Aorta (tissue), 5 donors: ENCODE measurements at places on chromosomes 12 and 14. TPM values are rescaled to one million over a fixed set of nuclear protein-coding genes. Genes with fewer than 3 reads are reported as not detected.

DNA sequence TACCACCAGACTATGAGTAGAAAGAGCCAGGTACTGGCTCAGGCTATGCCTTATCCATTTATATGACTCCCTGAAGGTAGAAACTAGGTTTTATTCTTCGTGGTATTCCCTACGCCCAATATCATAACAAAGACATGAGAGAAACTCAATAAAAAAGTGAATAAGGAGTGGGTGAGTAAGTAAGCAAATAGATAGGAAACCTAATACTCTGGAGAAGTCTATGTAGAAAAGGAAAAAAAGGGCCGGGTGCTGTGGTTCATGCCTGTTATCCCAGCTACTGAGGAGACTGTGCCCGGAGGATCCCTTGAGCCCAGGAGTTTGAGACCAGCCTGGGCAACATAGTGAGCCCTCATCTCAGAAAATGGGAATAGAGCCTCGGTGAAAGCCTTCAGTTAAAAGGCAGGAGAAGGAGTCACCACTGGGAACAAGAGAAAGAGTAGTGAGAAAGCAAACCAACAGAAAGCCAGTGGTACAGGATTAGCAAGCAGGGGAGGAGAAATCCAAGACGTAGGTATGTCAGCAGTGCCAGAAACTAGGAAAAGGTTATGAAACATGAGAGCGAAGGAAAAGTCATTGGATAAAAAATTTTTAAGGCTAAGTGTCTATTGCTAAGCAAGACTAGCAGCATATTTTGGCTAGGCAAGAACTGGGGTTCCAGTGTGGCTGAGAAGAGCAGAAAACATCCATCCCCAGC, 6.0 kb upstream of the OR6J1 start:
- no peak overlapping the region for H3K4me3 ChIP-seq
- H3K4me1 ChIP-seq = no peaks in the 10 kb centered on the region
- no peaks in the 10 kb centered on the region for H3K27me3 ChIP-seq
- H3K36me3 ChIP-seq = no peaks in the 10 kb centered on the region

Gene PCNX1
- total RNA-seq = 72.8 TPM

Gene TDG
- 20.4 TPM for total RNA-seq

GRCh38 chr14:68306934-68307789, 485.7 kb downstream of the ZFP36L1 start:
- peak overlapping the region; percentile 76 for H3K27ac ChIP-seq
- no peak for DNase-seq
- H3K27me3 ChIP-seq = no peaks in the 10 kb centered on the region
- H3K4me1 ChIP-seq = no peaks in the 10 kb centered on the region
- H3K4me3 ChIP-seq = no peak overlapping the region

- no peak overlapping the region for H3K4me3 ChIP-seq
- DNase-seq = no peak
- no peaks in the 10 kb centered on the region for H3K27me3 ChIP-seq
- no peak overlapping the region for H3K27ac ChIP-seq
These were observed 28.1 kb downstream of the KLHDC2 start for GRCh38 chr14:49796025-49796424.

- no peaks in the 10 kb centered on the region for H3K36me3 ChIP-seq
- H3K4me3 ChIP-seq = no peak overlapping the region
- H3K27me3 ChIP-seq = no peaks in the 10 kb centered on the region
These were observed 171.8 kb downstream of the DUSP6 start for GRCh38 chr12:89180496-89180895.

Gene KITLG
- total RNA-seq = 6.5 TPM

DNA sequence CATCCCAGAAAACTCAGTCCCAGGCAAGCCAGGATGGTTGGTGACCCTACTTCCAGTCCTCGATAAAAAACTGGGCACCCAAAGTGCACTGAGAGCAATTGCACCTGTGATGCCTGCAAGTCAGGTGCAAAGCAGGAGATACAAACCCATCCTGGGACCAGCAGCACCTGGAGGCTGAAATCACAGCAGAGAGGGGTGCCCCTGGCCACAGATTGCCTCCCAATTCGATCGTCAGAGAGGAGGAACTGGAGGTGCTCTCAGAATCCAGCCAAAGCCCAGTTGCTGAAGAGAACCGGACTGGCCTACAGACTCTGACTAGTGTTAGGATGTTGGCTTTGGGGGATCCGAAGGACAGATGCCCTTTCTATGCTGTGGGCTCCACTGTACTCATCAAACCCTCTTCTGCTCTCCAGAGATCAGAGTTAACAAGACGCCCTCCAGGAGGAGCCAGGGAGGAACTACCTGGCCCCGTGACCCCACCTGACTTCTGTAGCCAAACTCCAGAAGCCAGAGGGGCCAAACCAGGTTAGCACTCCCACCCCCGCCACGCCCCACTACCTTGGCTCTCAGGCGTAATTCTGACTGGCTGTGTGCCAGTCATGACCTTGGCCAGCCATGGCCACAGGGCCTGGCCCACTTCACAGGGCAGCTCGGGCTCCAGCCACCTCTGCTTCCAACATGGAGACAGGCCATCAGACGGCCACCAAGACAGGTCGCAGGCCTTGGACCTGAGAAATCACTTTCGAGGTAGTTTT, 284.5 kb upstream of the RTL1 start:
- no peak overlapping the region for H3K4me3 ChIP-seq
- no peaks in the 10 kb centered on the region for H3K36me3 ChIP-seq
- no peaks in the 10 kb centered on the region for H3K27me3 ChIP-seq
- no peaks in the 10 kb centered on the region for H3K4me1 ChIP-seq
- DNase-seq = no peak

GRCh38 chr12:4275870-4276301, 2.3 kb downstream of the CCND2 start:
- DNase-seq = no peak
- H3K4me3 ChIP-seq = peak overlapping the region; percentile 75
- H3K27me3 ChIP-seq = no peaks in the 10 kb centered on the region
- H3K4me1 ChIP-seq = no peaks in the 10 kb centered on the region

GRCh38 chr12:56103066-56103711, 1.2 kb upstream of the PA2G4 start:
- no peak for DNase-seq
- H3K27me3 ChIP-seq = no peaks in the 10 kb centered on the region
- H3K36me3 ChIP-seq = peaks cover 4% of the 10 kb centered on the region
- peaks cover 9% of the 10 kb centered on the region for H3K4me1 ChIP-seq

Gene KRT78
- total RNA-seq = not detected

- H3K36me3 ChIP-seq = no peaks in the 10 kb centered on the region
- H3K4me3 ChIP-seq = no peak overlapping the region
These were observed 56.5 kb downstream of the HCAR2 start for GRCh38 chr12:122646517-122647217.

DNA sequence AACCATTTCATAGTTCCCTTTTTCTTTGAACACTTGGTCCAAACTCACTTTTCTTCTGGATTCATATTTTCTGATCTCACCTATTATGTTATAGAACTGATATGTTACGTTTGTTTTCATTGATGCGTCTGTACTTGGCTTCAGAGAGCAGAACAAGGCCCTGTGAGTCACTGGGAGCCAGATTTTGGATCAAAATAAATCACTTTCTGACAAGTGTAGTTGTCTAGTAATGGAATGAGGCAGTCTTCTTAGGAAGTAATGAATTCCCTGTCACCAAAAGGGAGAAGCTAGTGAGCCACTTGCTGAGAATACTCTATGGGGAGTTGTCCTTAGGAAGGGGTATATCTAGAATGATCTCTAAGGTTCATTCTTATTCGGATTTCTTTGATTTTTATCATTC, 10.2 kb downstream of the BICD1 start:
- H3K27ac ChIP-seq = no peak overlapping the region
- H3K36me3 ChIP-seq = no peaks in the 10 kb centered on the region
- no peak overlapping the region for H3K4me3 ChIP-seq
- no peaks in the 10 kb centered on the region for H3K27me3 ChIP-seq

DNA sequence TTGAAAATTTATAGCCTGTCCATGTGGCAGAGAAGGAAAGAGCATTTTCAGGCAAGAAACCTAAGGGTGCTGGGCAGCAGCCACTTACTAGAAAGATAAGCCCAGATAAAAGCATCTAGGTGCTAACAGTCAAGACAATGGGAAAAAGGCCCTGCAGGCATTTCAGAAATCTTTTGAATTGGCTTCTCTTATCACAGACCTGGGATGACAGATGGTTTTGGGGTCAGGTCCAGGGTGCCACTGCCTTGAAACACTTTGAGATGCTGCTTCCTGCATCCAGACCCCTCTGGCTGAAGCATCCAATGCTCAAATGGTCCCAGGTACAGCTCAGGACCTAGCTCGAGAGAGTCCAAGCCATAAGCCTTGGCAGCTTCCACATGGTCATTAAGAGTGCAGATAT, 466.5 kb downstream of the FSCB start:
- no peak overlapping the region for H3K27ac ChIP-seq
- DNase-seq = no peak
- H3K36me3 ChIP-seq = no peaks in the 10 kb centered on the region
- no peaks in the 10 kb centered on the region for H3K27me3 ChIP-seq

GRCh38 chr12:127389923-127390322, 877.0 kb upstream of the TMEM132C start:
- no peak for DNase-seq
- no peaks in the 10 kb centered on the region for H3K27me3 ChIP-seq
- H3K4me3 ChIP-seq = no peak overlapping the region
- H3K27ac ChIP-seq = no peak overlapping the region
- H3K36me3 ChIP-seq = no peaks in the 10 kb centered on the region

Gene ATF7IP
- total RNA-seq = 54.5 TPM

Gene COL2A1
- not detected for total RNA-seq

GRCh38 chr12:45648070-45648469, 81.4 kb upstream of the ARID2 start:
- DNase-seq = no peak
- H3K36me3 ChIP-seq = no peaks in the 10 kb centered on the region
- H3K27ac ChIP-seq = no peak overlapping the region
- peaks cover 2% of the 10 kb centered on the region for H3K4me1 ChIP-seq

DNA sequence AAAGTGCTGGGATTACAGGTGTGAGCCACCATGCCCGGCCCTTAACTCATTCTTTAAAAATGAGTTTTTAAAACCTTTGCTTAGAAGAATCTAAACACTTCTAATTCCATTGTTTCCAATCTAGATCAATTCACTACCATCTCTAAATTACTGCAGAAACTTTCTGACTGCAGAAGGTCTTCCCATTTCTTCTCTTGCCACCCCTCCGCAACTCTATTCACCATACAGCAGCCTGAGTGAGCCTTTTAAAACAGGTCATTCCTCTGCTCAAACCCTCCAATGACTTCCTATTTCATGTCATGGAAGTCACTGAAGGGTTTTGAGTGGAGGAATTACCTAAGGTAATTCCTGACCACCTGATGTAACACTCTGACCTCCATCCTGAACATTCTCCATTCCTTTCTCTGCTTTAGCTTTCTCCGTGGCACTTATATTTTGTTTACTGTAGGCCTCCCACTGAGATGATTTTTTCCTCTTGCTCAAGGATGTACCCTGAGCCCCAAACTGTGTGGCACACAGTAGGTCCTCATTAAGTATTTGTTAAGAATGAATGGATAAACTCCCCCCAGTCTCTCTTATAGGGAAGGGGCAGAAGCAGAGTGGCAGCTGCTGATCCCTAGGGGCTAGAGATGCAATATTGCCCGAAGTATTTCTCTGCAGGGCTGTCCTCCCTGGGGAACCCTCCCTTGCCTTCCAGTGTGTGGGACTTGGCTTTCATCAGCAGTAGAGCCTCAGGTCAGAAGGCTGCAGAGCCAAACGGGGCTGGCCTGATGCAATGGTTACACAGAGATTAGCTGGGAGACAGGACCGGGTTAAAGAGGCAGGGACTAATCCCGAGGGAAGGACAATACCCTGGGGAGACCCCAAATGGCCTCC, 1.2 kb downstream of the DDIT3 start:
- DNase-seq = peak; percentile 67
- no peak overlapping the region for H3K27ac ChIP-seq
- peaks cover 2% of the 10 kb centered on the region for H3K4me1 ChIP-seq
- H3K4me3 ChIP-seq = peak overlapping the region; percentile 95

Gene PLEKHG7
- total RNA-seq = not detected

Gene TSPAN8
- total RNA-seq = 7.5 TPM

DNA sequence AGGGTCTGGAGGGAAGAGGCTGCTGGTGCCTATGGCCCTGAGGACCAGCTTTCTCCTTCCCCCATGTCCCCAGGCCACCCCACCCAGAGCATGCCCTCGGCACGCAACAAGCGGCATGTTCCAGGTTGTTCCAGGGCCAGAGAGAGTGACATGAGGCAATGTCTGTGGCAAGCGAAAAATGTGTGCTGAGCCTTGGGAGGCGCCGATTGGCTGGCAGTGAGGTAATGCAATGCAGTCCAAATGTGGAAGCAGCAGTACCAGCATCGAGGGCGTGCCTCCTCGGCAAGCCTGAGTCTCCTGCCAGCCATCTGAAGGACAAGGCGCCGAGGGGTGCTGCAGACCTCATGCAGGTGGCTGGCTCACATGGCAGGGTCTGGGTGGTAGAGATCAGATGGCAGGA, 423.8 kb downstream of the NRXN3 start:
- no peak overlapping the region for H3K4me3 ChIP-seq
- H3K36me3 ChIP-seq = no peaks in the 10 kb centered on the region
- H3K27ac ChIP-seq = no peak overlapping the region
- no peaks in the 10 kb centered on the region for H3K27me3 ChIP-seq

Gene TMBIM4
- 100 TPM for total RNA-seq

Gene POTEG
- total RNA-seq = not detected

Gene TMEM132D
- not detected for total RNA-seq

Gene IL31
- total RNA-seq = not detected

DNA sequence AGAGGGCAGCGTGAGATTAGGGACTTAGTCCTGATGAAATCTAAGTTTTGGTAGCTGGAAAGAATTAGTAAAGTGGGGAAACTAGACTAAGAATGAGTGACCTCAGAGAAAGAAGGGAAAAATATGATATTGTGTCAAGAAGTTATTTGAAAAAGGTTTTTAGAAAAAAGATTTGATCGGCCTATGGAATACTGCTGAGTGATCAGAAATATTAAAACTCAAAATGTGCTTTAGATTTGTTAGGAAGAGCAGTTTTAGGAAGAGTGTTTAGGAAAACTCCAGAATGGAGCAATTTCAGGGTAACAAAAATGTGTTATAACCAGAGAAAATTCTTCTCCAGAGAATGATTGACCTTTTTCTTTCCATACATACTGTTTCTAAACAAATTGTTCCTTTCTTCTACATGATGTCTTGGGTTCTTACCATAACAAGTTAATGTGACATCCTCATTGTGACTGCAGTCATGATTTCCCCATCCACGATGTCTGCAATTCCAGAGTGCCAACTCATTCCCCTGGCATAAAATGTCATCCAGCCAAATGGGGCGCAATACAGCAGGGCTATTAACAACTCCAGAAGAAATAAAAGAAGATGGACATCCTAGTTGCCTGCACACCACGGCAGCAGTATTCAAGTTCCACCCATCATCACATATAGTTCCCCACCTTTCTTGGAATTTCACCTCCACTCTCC, 11.8 kb downstream of the CD163L1 start:
- no peak for DNase-seq
- no peaks in the 10 kb centered on the region for H3K4me1 ChIP-seq
- H3K4me3 ChIP-seq = no peak overlapping the region
- no peaks in the 10 kb centered on the region for H3K36me3 ChIP-seq
- H3K27ac ChIP-seq = no peak overlapping the region
- H3K27me3 ChIP-seq = no peaks in the 10 kb centered on the region

- no peak for DNase-seq
- no peaks in the 10 kb centered on the region for H3K27me3 ChIP-seq
- no peak overlapping the region for H3K27ac ChIP-seq
- H3K4me1 ChIP-seq = no peaks in the 10 kb centered on the region
- H3K36me3 ChIP-seq = no peaks in the 10 kb centered on the region
These were observed 1638.1 kb upstream of the SEL1L start for GRCh38 chr14:83171761-83172160.
